ENCODE measurements at places on chromosomes 13 and 19.

DNA sequence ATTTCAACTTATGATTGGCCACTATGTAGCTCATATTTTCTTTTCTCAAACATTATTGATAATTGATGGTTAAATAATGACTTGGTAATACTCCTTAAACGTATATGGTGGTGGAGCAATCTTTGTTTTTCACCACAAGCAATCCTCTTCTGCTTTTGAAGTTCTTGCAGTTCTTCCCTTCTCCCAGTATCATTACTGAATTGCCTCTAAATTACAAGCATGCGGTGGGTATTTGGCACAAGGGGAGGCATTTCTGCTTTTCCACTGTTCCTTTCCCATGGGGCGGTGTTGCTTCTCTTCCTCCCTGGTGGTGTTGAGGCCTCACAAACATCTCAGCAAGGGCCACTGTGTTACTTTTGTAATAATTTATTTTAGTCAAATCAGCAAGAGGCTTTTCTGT is 234.4 kb upstream of the RXFP2 start:
- ATAC-seq: no peak

GRCh38 chr13:103557878-103558277 is 491.7 kb upstream of the SLC10A2 start:
- ATAC-seq: no peak

DNA sequence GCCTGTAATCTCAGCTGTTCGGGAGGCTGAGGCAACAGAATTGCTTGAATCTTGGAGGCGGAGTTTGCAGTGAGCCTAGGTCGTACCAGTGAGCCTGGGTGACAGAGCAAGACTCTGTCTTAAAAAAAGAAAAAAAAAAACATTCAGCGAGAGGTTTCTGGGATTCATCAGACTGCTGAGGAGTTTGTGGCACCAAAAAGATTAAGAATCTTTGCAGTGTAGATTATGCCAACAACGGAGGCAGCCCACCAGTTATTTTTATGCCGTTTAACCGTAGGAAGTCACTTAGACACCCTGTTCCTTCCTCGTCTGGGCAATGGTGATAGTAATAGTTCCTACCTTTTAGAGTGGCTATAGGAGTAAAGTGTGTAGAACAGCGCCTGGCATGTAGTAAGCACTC is 2.5 kb downstream of the COX6B1 start:
- ATAC-seq: no peak

DNA sequence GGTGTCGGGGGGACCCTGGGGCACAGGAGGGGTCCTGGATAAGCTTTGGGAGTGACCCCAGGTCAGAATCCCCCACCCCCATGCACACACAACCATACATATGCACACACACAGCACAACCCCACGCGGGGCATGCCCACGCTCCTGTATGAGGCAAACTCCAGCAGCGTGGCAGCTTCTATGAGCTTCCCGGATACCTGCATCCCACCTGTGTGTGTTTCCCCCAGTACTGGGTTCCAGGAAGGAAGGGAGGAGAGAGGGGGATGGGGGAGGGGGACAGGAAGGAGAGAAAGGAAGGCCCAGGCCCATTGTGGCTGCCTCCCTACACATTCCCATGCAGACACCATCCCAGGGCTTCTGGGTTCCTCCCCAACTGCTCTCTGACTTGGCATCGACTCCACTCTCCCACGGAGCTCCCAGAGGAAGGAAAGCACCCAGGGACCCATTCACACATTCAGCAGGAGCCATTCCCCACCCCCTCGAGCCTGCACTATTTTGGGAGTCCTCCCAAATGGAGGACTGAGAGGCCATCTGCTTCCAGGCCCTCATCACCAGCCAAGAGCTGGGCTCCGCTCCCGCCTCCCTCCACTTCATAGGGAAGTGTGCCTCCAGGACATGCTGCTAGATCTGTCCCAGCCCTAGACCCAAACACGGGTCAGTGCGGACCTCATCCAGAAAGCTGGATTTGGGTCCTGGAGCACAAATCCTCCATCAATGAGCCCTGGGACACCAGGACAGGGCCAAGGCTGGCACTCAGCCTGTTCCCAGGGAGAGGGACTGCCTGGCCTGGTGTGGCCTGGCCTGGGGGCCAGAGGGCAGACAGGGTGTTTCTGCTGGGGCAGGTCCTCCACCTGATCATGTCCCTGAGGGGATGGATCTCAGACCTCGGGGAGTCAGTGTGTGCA is 13.2 kb downstream of the PRR36 start:
- ATAC-seq: no peak

DNA sequence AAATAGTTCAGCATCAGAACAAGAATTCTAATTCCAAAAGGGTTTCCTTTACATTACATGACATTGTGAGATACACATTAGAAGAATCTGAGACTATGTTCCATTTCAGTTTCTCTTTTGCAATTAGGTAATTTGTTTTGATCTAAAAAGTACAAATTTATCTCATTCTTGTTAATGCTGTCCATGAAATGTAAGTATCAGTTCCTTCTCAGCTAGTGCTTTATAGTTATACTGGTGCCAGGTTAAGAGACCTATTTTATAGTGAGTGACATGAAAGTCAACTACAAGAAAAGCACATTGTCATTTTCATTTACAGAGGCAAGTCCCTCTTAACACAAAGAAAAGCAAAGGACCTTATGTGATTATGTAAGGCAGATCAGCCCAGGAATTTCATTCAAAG is 43.9 kb downstream of the RCBTB2 start:
- no peak for ATAC-seq

DNA sequence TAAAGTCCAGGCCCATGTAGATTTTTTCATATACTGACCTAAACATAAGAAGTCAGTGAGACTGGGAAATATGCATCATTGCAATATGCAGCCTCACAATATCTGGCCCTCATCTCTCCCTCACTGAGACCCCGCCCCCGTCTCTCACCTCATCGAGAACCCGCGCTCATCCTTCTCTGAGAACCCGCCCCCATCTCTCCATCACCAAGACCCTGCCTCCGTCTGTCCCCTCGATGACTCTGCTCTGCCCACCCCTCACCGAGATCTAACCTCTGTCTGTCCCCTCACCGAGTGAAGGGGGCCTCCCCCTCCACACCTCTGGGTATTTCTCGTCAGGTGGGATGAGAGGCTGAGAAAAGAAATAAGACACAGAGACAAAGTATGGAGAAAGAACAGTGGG is 20.5 kb upstream of the ZNF846 start:
- ATAC-seq: no peak

- no peak for ATAC-seq
These were observed 159.1 kb downstream of the KATNAL1 start for GRCh38 chr13:30148171-30148754.

DNA sequence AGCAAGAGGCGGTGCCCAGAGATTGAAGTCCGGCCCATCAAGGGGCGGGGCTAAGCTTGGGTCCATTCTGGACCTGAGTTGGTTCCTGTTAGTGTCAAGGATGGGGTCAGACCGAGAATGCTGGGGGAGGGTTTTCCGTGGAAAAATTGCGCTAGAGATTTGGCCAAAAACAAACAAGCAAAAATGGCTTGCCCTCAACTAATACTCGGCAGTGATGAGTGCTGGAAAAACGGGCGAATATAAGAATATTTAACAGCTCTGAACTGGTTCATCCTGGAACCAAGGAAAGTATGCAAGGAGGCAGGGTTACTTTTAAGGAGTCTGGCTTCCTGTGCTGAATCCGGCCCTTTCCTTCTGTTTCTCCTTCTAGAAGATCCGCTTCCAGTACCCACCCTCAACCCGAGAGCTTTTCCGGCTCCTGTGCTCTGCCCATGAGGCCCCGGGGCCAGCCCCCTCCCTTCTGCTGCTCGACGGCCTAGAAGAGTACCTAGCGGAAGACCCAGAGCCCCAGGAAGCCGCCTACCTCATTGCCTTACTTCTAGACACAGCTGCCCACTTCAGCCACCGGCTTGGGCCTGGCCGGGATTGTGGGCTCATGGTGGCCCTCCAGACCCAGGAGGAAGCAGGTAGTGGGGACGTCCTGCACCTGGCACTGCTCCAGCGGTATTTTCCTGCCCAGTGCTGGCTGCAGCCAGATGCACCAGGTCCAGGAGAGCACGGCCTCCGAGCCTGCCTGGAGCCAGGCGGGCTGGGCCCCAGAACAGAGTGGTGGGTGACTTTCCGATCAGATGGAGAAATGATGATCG is 880 bp downstream of the SWSAP1 start:
- ATAC-seq: peak; percentile 2

Measured in SK-N-SH treated with all-trans-retinoic acid at 6 μM for 48 hours (cell line).